ENCODE measurements at places on chromosomes 2 and 18.
A peak's percentile ranks its signal among the peaks of the same experiment; 100 is the strongest.

GRCh38 chr2:240929364-240930095 is 23.4 kb downstream of the CROCC2 start:
- DNase-seq = no peak

GRCh38 chr2:30105556-30105955 is 41.3 kb upstream of the YPEL5 start:
- DNase-seq = no peak

DNA sequence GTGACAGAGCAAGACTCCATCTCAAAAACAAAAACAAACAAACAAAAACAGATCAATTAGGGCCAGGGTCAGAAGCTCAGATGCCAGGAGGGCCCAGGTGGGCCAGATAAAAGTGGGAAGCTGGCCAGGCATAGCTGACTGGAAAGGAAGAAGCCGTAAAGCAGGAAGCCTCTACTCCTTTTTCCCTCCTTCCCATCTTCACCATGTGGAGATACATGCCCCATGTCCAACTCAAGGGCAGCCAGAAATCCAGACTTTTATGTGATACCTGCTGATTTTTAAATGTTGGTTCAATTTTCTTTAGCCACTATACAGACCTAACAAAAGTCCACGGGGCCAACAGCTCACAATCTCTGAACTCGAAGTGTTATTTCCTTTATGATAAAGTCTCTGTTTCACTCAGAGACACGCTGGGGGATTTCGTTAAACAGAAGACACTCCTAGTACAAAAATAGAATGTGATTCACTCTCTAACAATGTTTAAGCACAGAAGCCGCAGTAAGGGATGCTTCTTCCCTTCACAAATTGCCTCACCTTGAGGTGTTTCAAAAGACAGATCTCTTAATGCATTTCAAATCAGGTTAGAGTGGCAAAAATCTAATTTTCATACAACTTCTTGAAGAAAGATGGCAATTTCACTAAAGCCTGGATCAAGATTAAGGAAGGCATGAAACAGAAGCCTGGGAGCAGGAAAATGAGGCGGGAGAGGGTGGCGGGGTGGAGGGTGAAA is 14.0 kb downstream of the TMEM247 start:
- DNase-seq = no peak

DNA sequence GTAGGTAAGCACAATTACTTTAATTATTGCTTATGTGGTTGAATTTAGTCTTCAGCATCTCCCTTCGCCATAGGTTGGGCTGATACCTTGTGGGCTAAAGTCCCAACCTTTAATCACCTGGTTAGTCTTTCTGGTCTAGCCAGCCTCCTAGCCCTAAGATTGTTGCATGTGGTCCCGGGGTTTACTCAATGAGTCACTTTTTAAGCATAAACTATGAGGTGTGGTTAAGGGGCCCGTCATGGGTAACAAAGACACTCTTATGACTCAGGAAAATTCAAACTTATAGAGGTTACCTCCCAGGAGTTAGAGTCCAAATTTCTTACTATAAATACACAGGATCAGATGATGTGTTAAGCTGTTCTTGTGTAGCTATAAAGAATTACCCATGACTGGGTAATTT is 841.6 kb downstream of the TRIB2 start:
- DNase-seq = peak; percentile 10

DNA sequence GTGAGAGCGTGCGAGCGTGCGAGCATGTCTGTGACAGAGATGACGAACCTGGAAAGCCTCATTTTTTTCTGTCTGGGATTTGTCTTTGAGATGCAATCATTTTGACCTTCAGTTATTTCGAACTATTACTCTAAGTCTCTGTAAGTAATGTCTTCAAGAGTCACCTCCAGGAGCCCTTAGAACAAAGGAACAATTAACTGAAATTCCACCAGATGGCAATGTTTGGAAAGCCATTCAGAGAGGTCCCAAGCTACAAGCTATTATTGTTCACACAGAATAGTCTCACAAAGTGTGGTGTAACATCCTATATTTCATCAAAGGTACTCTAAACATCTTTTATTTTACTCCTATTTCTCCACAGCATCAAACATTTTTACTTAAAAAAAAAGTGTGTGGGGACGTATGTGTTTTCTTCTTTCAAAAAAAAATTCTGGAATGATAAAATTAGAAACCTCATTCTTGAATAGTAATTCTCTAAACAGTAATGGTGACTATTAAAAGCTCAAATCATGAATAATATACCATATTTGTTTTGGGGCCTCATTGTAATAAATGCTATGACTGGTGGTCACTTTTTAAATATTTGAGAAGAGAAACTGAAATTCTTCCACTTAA is 35.1 kb upstream of the MAPRE2 start:
- DNase-seq = peak; percentile 21

DNA sequence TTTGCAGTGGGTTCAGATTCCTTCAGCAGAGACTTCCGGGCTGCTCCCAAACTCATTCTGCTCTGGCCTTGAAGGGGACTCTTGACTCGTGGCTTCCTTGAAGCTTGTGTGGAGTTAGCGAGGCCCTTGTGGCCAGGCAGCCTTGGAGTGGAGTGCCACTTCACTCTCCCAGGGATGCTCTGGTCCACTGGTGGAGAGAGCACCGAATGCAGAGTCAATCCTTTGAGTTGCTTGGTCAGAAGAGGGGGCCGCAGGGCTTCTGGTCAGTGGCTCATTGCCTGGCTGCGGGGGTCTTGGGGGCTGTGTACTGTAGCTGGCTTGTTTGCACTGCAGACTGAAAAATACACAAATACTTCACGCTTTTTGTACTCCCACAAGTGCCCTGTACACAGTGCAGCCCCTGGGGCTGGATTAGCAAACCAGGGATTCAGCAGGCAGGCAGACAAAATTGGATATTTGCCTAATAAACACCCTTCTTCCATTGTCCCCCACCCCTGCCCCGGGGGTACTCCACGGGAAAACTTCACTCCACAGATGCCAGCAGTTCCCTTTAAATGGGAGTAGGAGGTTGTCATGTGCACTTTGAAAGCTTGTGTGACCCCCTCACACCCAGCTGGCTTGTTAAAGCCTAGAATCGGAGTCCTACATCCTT is 3.2 kb downstream of the GLI2 start:
- no peak for DNase-seq

GRCh38 chr2:73999881-74000597 is 15.3 kb downstream of the TET3 start:
- no peak for DNase-seq

- DNase-seq = no peak
Observed at GRCh38 chr2:121605820-121606733, 43.2 kb downstream of the CLASP1 start.

GRCh38 chr2:212520340-212520739 is 18.3 kb downstream of the ERBB4 start:
- DNase-seq = no peak

- DNase-seq = no peak
Observed at GRCh38 chr2:50694798-50695197, 337.1 kb downstream of the NRXN1 start.

- DNase-seq = no peak
Observed at GRCh38 chr2:226552571-226553285, 246.9 kb downstream of the IRS1 start.

- no peak for DNase-seq
Observed at GRCh38 chr2:76128622-76129021, 417.9 kb upstream of the GCFC2 start.

DNA sequence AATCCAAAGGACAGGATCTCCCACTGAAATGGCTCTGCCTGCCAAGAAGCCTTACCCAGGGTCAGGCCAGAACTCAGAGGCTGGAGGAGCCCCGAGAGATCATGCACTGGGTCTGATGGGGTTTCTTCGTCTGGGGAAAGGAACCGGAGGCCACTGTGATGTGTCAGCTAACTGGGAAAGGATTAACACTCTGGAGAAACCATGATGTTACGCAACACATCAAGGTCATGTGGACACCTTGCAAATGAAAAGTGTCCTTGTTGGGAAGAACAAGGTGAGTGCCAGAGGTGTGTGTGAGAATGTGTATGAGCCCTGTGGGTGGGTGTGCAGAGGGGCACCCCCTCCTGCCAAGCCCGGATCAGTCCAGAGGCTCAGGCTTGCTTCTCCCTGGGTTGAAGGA is 86.9 kb downstream of the CRACDL start:
- DNase-seq = no peak

- no peak for DNase-seq
Observed at GRCh38 chr2:18381386-18381785, 179.1 kb downstream of the RDH14 start.

DNA sequence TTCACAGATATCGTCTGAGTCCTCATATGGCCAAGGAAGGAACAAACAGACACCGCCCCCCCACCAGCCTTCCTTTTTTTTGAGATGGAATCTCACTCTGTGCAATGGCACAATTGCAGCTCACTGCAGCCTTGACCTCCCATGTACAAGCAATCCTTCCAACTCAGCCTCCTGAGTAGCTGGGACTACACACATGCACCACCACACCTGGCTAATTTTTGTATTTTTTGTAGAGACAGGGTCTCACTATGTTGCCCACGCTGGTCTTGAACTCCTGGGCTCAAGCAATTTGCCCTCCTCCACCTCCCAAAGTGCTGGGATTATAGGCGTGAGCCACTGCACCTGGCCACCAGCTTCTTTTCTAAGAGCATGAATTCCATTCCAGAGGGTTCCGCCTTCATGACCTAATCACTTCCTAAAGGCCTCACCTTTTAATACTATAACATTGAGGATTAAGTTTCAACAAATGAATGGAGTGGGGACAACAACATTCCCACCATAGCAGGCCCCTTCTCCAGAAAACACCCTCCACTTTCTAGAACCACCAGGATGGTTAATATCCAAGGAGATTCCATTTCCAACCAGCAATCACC is 2.2 kb upstream of the TMBIM1 start:
- no peak for DNase-seq

- DNase-seq = peak; percentile 6
Observed at GRCh38 chr2:82790206-82791021, 1668.7 kb downstream of the SUCLG1 start.

- no peak for DNase-seq
Observed at GRCh38 chr2:48993576-48993975, 160.7 kb downstream of the FSHR start.

DNA sequence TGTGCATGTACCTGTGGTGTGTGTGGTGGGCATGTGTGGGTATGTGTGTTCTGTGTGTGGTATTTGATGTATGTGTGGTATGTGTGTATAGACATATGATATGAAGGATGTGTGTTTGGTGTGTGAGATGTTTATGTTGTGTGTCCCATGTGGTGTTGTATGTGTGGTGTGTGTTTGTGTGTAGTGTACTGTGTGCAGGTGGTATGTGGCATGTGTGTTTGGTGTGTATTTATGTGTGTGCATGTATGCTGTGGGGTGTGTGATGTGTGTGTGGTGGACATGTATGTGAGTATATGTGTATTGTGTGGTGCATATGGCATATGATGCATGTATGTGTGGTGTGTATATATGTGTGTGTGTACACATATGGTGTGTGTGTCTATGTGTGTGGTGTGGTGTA is 718.8 kb upstream of the SOX11 start:
- DNase-seq = no peak

GRCh38 chr2:53260568-53260967 is 507.0 kb upstream of the CHAC2 start:
- DNase-seq = no peak

DNA sequence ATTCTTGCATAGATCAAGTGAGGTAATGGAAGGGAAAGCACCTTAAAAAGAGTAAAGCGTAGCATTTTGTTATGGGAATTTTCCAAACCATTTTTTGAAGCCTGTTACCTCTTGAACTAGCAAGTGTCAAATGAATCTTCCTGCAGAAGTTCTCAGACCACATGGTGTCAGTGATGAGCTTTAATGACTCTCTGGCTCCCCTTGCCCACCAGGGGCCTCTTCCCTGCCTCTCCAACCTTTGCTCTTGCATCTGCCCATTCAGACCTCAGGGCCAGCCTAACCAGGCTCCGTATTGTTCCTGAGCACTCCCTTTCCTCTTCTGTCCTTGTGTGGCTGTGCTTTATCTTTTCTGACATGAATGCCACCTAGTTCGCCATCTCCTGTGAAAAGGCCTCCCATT is 155.9 kb downstream of the DIS3L2 start:
- DNase-seq = no peak

DNA sequence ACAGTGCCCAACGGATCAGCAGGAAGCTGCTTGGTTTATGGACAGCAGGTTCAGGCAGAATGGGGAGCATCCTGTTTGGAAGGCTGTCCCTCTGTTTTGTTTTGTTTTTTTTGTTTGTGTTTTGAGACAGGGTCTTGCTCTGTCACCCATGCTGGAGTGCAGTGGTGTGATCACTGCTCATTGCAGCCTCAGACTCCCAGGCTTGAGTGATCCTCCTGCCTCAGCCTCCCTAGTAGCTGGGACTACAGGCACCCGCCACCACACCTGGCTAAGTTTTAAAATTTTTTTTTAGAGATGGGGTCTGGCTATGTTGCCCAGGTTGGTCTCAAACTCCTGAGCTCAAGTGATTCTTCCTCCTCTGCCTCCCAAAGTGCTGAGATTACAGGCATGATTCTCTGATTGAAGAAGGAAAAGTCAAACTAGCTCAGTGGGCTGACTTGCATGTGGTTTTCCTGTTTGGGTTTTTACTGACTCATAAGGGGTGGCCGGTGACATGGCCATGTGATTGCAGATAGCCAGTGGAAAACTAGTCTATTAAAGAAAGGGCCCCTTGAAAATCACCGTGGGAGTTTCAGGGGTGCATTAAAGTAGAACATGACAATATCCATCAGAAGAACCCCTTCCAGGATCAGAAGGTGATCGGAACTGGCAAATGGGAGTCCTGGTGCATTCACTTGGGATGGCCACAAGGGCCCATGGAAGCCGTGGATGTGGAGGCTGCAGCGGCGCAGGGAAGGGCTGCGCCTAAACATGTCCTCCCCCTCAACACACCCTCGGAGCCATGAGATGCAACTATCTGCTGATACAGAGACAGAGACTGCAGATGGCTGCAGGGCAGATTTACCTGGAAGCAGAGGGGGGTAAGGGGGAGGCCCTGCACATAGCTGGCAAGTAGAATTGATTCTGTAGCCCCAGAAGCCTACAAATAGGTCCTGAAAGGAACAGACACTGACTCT is 26.5 kb downstream of the AQP12B start:
- DNase-seq = no peak

DNA sequence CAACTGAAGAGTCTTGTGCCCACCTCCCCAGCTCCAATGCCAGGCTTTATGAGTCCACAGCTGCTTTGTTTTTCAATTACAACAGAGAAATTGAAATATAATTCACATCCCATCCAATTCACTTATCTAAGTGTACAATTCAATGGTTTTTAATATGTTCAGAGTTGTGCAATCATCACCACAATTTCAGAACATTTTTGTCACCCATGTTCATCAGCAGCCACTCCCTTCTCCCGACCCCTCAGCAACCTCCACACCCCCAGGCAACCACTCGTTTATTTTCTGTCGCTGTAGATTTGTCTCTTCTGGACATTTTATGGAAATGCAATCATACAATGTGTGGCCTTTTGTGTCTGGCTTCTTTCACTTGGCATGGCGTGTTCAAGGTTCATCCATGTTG is 23.3 kb downstream of the INHBB start:
- DNase-seq = no peak

GRCh38 chr2:101398116-101398821 is 11.0 kb upstream of the CREG2 start:
- no peak for DNase-seq

DNA sequence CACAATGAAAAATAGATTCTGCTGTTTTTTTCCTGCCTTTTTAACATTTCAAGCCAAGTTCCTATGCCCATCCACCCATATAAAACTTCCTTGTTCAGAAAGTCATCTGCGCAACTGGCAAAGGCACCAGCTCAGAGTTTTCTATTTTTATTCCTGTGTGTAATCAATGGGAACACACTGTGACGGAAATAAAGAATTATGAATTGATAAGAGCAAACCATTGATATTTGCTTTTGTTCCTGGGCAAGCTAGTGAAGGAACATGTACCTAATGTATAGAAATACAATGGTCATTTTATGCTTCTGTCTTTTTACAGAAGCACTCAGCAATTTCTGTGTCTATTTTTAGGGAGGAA is 30.8 kb upstream of the AAK1 start:
- DNase-seq = no peak

- DNase-seq = no peak
Observed at GRCh38 chr2:241895712-241896641, 26.4 kb downstream of the RTP5 start.
